Fibroblast of the aortic adventitia (primary cell): ENCODE measurements at places on chromosomes 5 and 9. TPM values are rescaled to one million over a fixed set of nuclear protein-coding genes. Genes with fewer than 3 reads are reported as not detected.

DNA sequence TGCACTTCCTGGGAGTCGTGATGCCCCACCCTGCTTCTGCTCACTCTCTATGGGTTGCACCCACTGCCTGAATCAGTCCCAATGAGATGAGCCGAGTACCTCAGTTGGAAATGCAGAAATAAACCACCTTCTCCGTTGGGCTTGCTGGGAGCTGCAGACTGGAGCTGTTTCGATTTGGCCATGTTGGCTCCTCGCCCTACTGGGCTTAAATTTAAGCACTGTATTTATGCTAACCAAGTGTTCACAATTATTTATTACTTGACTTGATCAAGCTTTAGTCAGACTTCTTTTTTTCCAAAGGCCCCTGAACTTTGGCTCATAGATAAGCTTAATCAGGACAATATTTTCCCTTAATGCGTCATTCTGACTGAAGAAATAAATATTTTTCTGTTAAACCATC is 1072.4 kb upstream of the CDH9 start:
- no peak for DNase-seq

The WDR55 gene
- 12.8 and 21.9 TPM in 2 replicates for total RNA-seq

GRCh38 chr5:10885026-10885425 is 124.0 kb upstream of the DAP start:
- DNase-seq = no peak

DNA sequence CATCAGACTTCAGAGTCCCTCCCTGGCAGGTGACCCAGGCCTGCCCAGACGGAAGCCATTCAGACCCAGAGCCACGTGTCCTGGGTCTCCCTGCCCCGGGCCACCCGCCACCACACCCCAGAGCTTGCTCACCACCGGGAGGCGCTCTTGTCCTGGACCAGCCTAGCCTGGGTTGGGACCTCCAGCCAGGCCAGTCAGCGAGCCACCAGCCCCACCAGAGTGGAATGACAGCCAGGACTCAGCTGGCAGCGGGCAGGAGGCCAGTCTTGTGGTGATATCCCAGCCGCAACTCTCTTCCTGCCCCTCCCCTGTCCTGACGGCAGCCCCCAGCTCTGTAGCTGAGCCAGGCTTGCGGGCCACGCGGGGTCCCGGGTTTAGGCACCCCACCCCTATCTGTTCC is 1.7 kb upstream of the PTGDS start:
- no peak for DNase-seq

DNA sequence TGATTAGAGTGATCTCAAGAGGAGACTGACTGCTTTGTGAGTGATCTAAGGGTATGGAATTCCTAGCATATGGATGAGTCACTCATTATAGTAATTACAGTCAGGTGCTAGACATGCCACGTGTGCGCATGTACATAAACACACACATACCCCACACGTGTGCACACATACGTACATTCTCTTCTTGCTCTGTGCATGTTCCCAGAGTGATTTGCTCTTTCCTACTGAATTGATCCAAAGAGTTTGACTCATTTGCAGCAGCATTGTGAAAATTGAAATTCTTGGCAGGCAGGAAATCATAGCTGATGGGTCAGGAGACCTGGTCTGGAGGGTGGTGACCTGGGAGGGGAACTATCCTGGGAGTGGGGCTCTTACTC is 63.8 kb downstream of the ANGPTL2 start:
- DNase-seq = peak; percentile 30

The DMRT2 gene
- total RNA-seq = 0.18 TPM in 1 of 2 replicates, not detected in the other

GRCh38 chr5:170756691-170757090 is 26.8 kb upstream of the GABRP start:
- peak; percentile 7 for DNase-seq

The NFIB gene
- total RNA-seq = 107 and 111 TPM in 2 replicates

The NIPAL4 gene
- under 0.01 TPM in 1 of 2 replicates, not detected in the other for total RNA-seq

GRCh38 chr9:72441848-72442607 is 77.0 kb upstream of the ZFAND5 start:
- DNase-seq = peak; percentile 88

The OR1N2 gene
- 1.2 TPM in 1 of 2 replicates, not detected in the other for total RNA-seq

The C9orf153 gene
- total RNA-seq = 0.41 and 0.45 TPM in 2 replicates

The ROPN1L gene
- total RNA-seq = 0.63 TPM in 1 of 2 replicates, not detected in the other

The LCNL1 gene
- 0.54 and 15.3 TPM in 2 replicates for total RNA-seq

DNA sequence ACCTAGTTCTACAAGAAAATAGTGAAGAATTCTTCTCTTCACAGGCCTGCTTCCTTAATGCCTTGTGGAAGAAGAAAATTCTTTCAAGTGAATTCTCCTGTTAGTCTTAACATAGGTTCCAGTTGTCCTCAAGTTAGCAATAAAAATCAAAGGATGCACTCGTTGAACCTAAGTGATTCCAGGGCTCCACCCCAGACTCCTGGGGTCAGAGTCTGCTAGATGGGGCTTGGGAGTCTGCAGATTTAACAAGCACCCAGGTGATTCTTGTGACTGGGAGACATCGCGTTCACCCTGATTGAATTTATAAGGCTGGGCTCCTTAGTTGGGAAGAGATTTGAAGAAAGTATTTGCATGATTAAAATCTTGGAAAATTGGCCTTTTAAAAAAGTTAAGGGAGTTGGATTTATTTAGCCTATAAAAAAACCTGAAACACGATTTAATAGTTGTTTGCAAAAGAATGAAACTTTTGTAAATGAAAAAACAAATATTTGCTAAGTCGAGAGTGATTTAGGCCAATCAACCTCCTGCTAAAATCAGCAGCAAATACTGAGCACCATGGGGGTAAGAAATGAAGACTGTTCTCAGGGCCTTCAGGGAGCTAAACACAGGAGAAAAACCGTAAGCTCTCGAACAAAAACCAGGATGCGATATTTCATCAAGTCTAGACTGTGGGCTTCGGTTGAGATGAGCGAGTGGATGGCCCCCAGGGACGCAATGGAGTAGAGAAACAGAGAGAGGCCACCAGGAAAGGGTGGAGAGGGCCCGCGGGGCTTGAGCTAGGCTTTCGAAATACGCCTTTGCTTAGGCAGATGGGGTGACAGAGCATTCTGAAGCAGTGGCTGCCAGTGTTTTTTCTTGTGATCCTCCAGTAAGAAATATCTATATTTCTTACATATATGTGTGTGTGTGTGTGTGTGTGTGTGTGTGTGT is 86.9 kb upstream of the TTC23L start:
- DNase-seq = no peak

DNA sequence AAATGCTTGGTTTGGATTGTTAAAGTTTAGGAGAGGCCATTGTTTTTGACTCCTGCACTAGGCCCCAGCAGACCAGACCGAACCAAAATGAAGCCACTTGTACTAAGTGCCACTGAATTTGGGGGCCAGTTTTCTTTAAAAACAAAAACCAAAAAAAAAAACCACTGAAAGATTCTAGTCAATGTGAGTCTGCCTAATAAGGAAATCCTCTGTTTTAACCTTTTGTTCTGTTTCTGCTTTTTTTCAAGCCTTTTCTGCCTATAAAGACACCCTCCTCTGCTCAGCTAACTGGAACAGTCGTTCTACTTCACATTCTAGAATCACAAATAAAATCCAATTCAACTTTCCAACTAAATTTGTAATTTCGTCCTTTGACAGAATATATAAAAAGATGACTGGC is 64.9 kb downstream of the SERINC5 start:
- DNase-seq = no peak

DNA sequence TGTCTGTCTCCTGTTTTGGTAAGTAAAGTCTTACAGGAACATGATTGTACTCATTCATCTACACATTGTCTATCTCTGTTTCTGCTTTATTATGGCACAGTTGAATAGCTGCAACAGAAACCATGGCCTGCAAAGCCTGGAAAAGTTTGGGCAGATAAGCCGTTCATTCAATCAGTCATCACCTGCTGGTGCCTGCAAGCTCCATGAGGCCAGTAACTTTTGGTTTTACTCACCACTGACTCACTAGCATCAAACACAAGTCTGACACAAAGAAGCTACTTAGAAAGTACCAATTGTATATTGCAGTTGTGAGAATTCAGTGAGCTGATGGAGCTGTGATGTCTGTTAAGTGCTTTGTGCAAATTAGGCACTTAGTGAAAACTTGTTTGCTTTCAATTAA is 373.6 kb upstream of the SGCD start:
- no peak for DNase-seq

- no peak for DNase-seq
Measured at GRCh38 chr9:136560586-136560985, 14.7 kb upstream of the NOTCH1 start.

DNA sequence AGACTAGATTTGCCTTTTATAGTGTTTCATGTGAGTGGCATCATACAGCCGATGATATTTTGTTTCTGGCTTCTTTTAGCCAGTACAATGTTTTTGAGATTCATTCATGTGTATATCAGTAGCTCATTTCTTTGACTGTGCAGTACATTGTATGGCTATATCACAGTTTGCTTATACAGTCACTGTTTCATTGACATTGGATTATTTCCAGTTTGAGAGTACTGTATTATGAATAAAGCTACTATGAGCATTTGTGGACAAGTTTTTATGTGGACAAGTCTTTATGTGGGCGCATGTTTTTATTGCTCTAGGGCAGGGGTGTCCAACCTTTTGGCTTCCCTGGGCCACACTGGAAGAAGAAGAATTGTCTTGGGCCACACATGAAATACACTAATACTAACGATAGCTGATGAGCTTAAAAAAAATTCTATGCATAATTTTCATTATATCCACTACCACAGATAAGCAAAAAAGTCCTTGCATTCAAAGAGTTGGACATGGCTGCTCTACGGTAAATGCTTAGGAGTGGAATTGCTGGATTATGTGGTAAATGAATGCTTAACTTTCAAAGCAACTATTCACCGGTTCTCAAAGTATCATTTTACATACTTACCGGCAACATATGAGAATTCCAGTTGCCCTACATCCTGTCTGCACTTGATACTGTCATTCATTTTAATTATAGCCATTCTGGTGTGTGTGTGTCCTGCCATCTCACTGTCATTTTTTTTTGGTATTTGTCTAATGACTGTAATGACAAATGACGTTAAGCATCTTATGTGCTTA is 177.8 kb downstream of the RGS3 start:
- DNase-seq = no peak

DNA sequence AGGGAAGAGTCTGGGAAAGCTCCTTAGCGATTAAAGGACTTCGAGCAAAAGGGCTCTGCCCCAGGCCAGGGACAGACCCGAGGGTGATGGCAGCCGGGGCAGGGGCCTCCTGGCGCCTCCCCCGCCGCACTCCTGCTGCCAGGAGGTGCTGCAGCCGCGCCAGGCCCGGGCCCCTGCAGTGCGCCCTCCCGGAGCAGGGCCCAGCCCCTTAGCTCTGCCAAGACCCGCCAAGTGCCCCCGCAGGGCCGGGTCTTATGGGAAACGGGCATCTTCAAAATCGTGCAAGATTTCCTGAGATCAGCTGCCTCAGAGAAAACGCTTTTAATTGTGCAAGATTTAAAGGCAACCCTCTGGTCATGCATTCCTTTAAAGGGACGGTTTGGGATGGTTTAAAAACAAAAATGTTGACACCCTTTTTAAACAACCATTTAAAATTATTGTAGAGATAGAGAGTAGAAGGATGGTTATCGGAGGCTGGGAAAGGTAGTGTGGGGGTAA is 52.4 kb downstream of the CDC14B start:
- peak; percentile 48 for DNase-seq

DNA sequence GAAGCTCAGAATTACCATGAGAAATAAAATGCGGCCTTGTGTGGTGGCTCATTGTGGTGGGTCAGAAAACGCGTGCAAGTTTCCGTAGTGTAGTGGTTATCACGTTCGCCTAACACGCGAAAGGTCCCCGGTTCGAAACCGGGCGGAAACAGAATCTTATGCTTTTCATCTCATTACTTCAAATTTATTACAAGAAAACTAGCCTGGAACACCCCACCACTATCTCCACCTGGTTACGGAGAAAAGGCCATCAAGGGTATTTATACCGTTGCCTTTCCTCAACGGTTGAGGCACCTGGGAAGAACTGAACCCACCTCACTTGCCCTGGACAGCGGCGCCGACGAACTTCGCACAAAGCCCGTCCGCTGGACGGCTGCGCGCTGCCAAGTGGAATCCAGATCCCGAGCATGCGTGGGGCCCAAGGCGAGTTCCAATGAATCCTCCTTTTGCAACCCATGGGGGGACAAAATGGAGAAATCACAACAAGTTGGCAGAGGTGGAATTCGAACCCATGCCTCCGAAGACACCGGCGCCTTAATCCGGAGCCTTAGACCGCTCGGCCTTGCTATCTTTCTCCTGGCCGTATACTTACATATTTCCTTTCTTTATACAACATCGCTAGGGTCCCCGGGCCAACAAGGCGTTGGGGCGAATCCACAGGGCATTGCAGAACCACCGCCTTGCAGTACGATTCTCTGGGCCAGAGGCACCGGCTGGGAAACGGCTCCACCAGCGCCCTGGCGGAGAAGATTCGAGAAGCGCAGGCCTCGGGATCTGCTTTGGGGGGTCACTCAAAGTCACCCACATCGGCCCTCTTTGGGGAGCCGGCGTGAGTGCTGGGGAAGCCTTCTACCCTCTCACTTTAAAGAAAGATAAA is 16.9 kb downstream of the OR2V2 start:
- DNase-seq = peak; percentile 31

GRCh38 chr9:129247285-129248153 is 69.5 kb upstream of the IER5L start:
- no peak for DNase-seq

The IL7R gene
- 0.90 TPM in 1 of 2 replicates, not detected in the other for total RNA-seq

DNA sequence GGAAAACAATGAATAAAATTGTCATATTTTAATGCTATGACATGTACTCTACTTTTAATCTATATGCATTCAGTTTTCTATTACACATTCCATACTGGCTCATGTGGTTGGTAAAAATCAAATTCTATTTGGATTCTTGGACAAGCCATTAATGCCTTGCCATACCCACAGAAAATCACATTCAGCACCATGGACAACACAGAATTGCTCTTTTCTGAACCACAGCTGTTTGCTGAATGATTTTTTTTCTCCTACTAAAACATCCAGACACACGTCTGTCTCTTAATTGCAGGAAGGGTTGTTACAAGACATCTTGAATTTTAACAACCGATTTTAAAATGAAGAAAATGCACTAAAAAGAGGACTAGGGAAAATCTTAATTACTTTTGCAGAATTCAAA is 675.6 kb downstream of the BRINP1 start:
- DNase-seq = no peak

The SLC6A3 gene
- not detected in 2 replicates for total RNA-seq

GRCh38 chr5:961711-962240 is 46.8 kb upstream of the NKD2 start:
- DNase-seq = no peak

DNA sequence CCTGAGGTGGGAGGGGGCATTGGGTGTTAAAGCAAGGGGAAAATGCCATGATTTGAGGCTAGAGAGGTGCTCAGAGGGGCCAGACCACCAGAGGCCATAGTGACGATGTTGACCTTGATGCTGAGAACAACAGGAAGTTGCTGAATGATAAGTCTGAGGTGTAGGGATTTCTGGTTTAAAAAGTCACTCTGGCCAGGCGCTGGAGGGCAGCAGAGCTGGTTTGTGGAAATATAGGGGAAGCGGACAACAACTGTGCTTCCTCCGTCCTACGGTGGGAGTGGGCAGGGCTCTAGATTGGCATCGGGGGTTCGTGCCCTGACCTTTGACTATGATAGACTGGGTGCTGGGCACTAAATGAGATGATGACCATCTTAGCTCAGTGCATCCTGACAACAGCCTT is 44.7 kb downstream of the STOM start:
- no peak for DNase-seq

- DNase-seq = no peak
Measured at GRCh38 chr5:161481922-161482321, 64.6 kb downstream of the GABRB2 start.

GRCh38 chr5:157449011-157449723 is 10.8 kb upstream of the NIPAL4 start:
- peak; percentile 47 for DNase-seq
